Activated CD4-positive, alpha-beta T cell treated with anti-CD3 and anti-CD28 coated beads, Interleukin-2, amount 10 ng/mL, durations not matched to agents 24 days and 14 days (primary cell): ENCODE measurements at places on chromosomes 2 and 18.
A peak's percentile ranks its signal among the peaks of the same experiment; 100 is the strongest.

- DNase-seq, result peak; percentile 83
Measured at GRCh38 chr2:28751956-28752630, 463 bp downstream of the PPP1CB start.

DNA sequence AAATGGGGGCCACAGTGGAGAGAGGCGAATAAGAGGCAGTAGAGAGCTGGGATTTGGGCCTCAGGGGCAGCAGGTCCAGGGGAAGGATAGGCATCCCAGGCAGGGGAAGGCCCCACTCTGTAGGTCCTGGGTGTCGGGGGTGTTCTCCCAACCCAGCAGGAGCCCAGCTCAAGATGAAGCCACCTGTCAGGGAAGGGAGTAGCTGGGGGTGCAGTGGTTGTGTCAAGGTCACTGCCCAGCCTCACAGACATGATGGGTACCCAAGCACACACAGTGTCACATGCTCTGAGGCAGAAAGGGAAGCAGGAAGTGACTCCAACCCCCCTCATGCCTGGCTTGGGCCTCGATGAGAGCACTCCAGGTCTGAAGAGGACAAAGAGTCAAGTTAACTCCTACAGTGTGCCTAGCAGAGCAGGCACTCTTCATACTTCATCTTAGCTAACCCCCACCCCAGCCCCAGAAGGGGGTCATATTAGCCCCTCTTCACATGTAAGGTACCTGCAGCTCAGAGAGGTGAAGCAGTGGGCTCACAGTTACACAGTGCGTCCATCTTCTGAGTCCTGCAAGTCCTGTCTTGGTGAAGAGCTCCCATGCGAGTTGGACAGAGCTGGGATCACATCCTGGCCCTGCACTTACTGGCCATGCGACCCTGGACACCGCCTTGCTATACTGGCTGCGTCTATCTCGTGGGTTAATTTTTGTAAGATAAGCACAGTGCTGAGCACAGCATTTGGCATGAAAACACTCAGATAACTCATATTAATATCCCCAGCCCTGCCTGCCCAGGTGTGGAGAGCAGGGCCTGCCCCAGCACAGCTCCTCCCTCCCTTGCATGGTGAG, 72.6 kb upstream of the DAPL1 start:
- DNase-seq, result no peak

DNA sequence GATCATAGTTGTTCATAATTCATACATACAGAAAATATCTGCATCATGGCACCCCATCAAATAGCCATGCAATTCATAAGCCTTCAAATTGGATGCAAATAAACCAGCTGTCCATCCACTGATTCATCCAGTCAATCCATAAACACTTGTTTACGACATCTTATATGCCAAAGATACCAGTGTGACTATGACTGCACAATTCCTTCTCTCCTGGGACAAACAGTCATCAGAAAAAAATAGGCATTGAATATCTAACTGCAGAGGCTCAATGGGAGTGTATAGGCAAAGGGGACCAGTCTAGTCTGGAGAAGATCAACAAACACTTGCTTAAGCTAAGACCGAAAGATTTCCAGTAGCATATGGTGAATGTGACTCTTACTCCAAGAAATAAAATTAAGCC, 70.0 kb downstream of the COL4A3 start:
- no peak for DNase-seq

GRCh38 chr18:62458346-62458745, 64.5 kb upstream of the ZCCHC2 start:
- peak; percentile 33 for DNase-seq

DNA sequence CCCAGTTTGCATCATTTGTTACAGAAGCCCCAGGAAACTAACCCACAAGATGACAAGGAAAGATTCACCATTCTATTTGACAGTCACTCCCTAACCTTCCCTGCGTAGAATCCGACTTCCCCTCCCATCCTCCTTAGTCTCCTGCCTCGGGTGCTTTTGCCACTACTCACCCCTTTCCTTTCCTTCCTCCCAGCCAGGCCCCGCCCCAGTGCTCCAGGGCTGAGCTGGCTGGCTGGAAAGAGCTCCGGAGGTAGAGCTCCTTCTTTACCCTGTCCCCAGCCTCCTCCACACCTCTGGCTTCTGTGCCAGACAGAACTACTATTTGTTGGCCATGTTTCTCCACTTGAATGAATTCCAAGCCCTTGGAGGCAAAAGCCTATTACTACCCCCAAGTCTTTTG, 317.6 kb upstream of the NCKAP5 start:
- DNase-seq, result no peak

DNA sequence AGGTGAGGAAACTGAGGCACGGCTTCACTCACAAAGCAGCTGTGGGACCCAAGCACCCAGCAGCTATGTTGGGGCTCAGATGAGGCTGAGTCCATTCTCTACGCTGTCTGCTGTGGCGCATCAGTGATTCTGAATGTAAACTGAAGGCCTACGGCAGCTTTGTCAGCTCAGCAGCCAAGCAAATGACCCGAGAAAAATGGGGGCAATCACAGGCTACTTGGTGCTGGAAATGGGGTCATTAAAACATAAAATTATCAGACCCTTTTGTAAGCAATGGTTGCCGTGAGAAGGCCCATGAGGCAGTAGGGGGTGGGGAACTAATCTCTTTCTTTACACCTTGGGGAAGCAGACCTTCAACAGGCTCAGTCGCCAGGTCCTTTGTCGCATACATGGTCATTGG, 84.0 kb upstream of the ZCCHC2 start:
- no peak for DNase-seq

- no peak for DNase-seq
Measured at GRCh38 chr2:20195431-20196033, 29.4 kb downstream of the SDC1 start.

- DNase-seq, result no peak
Measured at GRCh38 chr2:109525836-109526235, 87.9 kb downstream of the SEPTIN10 start.
